ENCODE measurements at places on chromosomes 1 and 21. TPM values are rescaled to one million over a fixed set of nuclear protein-coding genes. Genes with fewer than 3 reads are reported as not detected.

The PHLDA3 gene
- 14.4 TPM for total RNA-seq

The LMNA gene
- 138 TPM for total RNA-seq

The PPIH gene
- total RNA-seq: 28.1 TPM

The HSD3B1 gene
- 0.61 TPM for total RNA-seq

The NPHS2 gene
- total RNA-seq: not detected

The CFAP45 gene
- total RNA-seq: 1.3 TPM

The ADIPOR1 gene
- total RNA-seq: 114 TPM

The DNAJC16 gene
- total RNA-seq: 18.3 TPM

The PTPRC gene
- 9.0 TPM for total RNA-seq

The SLC45A1 gene
- 10.4 TPM for total RNA-seq

The PKNOX1 gene
- 18.3 TPM for total RNA-seq

The ASPM gene
- total RNA-seq: 14.4 TPM

The FAM3B gene
- 0.59 TPM for total RNA-seq

The PGLYRP4 gene
- total RNA-seq: not detected

The GLMN gene
- 25.8 TPM for total RNA-seq

The NEXN gene
- total RNA-seq: 2.5 TPM

The FAM72D gene
- total RNA-seq: 1.6 TPM

The IRF6 gene
- 2.8 TPM for total RNA-seq
